ENCODE measurements at places on chromosomes 2 and 18. TPM values are rescaled to one million over a fixed set of nuclear protein-coding genes. Genes with fewer than 3 reads are reported as not detected.

The HEATR5B gene
- 8.3 TPM for polyA plus RNA-seq

The ABCB11 gene
- 0.04 TPM for polyA plus RNA-seq

The MMADHC gene
- 88.5 TPM for polyA plus RNA-seq

The ZFP36L2 gene
- polyA plus RNA-seq: 145 TPM

The ATOH8 gene
- 49.2 TPM for polyA plus RNA-seq

GRCh38 chr2:10165861-10166675, 43.5 kb downstream of the RRM2 start:
- no peak for DNase-seq

DNA sequence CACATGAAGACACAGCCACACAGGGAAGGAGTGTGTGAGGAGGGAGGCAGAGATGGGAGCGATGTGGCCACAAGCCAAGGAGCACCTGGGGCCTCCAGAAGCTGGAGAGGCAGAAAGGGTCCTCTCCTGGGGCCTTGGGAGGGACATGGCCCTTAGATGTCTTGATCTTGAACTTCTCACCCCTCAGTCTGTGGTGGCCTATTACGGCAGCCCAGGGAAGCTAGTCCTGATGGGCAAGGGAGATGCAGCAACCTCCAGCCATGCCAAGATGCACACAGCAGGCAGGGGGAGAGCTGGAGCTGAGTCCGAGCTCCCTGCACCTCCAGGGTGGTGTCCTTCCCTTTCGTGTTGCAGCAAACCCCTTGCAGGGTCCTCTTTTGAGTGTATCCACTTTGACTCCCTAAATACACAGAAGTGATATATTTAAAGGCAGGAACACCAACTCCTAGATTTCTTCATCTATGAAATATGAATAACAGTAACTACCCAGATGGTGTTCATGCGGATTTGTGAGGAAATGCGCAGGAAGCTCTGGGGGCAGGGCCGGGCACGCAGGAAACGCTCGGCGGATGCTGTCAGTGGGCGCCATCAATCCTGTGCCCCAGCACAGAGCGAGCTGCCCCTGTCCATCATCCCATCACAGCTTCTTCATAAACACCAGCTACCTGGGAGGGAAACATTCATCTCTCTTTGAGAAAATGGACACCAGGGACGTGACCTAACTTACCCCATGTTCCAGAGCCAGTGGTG, 230.4 kb upstream of the MYT1L start:
- DNase-seq: no peak

The EVA1A gene
- polyA plus RNA-seq: 0.63 TPM

The UPP2 gene
- polyA plus RNA-seq: not detected

All from urinary bladder (tissue), 4 donors.